Mesothelial cell of epicardium (in vitro differentiated cells): ENCODE measurements at places on chromosomes 12 and 14.

- DNase-seq = no peak
These were observed 11.9 kb downstream of the CACNA2D4 start for GRCh38 chr12:1906579-1906978.

- DNase-seq = no peak
These were observed 103.2 kb upstream of the EVL start for GRCh38 chr14:99961826-99962518.

DNA sequence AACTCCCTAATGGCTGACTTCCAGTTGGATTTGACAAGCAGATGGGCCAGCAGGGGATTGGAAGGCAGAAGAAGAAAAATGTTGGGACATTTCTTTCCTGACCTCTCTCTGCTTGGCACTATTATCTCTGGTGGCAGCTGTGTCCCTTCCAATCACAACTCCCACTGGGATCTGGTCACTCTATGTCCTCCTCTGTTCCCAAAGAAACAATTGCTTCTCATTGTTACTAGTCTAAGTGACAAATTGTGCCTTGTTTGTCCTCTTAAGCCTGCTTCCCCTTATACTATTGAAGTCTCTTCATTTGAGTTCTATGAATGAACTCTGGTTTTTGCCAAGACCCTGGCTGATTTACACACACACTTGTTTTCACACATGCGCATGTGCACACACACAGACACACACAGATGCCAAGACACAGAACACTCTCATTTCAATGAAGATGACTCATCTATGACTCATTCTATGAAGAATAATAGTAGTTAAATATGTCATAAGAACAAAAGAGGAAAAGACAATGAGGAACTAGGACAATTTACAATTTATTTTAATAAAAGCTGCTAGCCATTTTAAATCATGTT is 83.0 kb upstream of the FAR2 start:
- no peak for DNase-seq

GRCh38 chr12:92627511-92627910 is 75.3 kb upstream of the PLEKHG7 start:
- DNase-seq = no peak

DNA sequence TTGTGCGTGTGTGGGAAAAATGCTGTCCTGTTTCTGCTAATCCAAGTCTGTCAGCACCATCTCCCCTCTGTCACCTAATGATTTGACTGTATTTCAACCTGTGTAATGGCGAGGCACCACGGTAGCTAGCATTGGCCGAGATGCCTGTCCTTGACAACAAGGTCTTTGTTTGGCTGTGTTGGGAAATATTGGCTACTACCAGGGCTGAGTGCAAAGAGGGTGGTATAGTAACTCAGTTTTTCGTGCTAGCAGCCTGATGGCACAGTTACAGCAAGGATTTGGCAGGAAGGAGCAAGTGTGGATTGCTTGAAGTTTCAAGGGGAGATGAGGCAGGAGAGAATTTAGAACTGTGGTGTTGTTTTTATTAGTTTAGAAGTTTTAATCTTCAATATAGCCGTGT is 440.3 kb upstream of the RGS6 start:
- no peak for DNase-seq

DNA sequence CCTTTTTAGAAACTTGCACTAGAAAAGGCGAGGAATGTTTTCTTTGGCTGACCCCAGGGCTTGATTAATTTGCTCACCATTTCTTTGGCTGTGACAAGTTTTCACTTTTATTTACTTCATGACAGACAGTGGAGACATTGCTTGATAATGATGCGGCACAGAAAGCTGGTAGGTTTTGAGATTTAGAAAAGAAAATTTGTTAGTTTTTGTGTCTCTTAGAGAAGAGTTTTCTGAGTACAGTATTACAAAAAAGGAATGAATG is 18.4 kb downstream of the SRGAP1 start:
- no peak for DNase-seq

DNA sequence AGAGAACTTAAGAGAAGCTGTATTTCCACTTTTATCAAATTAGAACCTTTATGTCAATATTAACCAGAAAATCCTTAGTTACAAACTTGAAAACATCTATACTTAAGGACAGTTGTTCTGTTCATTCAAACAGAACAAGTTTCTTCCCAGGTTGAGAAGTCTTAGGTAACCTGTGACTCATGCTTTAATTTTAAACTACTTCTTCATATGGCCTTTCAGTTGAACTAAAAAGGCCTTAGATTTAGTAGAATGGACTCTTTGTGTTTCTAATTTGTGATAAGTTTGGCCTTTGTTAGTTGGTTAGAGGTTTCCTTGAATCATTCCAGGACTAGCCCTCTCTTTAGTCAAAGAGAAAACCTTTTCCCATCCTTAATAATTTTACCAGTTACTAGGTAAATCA is 274.2 kb downstream of the FUT8 start:
- DNase-seq = no peak

DNA sequence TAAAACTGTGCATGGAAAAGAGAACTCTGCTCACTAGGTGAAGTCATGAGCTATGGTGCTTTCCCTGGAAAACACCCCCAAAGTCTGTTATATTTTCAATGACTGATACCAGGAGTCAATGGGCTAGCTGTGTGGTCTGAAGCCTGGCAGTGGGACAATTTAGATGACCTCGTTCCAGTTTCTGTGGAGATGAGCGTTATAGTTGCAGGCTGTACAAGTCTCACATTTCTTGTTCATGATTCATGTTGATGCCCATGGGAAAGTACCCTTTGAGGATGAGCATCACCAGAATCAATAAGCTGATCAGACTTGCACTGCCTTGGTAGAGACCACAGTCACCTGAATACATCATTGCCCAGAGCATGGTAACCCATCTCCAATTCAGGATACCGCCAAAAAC is 70.7 kb downstream of the NOVA1 start:
- DNase-seq = no peak

GRCh38 chr12:20469756-20470155 is 101.4 kb downstream of the PDE3A start:
- DNase-seq = no peak

DNA sequence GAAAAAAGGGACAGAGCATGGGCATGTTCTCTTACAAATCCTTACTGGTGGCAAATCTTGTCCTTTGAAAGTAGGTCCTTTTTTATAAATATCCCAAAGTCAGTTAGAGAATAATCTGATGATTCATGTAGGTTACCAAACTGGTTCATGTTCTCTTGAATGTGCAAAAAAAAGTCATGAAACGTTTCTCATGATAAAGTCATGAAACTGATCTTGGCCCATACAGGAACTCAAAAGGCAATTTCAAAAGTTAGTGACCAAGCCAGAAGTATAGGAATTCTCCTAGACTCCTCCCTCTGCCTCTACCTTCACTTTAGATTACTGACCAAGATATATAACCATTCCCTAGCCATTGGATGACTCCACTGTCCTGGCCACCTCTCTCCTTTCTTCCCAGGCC is 27.3 kb upstream of the SPTSSA start:
- DNase-seq = no peak

- no peak for DNase-seq
These were observed 28.9 kb downstream of the ANO6 start for GRCh38 chr12:45244561-45245343.

DNA sequence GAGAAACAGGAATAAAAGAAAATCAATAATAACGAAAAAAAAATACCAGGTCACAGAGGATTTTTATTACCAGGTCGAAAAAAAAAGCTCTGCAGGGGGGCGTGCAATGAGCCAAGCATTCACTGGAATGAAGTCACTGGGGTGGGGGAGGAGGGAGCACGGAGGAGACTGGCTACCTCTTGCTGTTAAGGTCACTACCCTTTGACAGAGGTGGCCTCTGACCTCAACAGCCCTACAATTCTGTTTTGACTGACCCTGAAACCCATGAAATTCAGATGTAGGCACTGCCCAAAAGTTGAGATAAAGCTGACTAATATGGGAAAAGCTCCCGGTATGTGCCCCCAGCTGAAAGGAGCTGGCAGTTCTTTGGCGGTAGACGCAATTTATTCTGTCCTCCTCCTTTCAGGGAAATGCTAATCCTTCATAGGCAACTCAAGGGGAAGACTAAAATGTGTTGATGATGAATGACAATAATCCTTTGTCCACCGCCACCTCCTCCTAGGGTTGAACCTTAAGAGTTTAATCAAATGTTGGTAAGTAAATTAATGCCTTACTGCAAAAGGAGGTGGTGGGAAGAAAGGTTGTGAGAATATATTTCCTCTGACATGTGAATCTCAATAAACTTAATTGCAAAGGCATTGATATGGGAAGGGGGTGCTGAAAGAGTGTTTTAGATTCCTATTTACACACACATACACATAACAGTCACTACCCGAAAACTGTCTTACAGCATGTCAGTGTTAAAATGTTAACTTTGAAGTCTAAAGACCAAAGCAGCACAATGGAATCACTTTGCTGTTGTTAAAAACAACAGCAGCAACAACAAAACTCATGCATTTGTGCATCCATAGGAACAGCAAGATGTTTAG is 6.3 kb upstream of the RIC8B start:
- no peak for DNase-seq

DNA sequence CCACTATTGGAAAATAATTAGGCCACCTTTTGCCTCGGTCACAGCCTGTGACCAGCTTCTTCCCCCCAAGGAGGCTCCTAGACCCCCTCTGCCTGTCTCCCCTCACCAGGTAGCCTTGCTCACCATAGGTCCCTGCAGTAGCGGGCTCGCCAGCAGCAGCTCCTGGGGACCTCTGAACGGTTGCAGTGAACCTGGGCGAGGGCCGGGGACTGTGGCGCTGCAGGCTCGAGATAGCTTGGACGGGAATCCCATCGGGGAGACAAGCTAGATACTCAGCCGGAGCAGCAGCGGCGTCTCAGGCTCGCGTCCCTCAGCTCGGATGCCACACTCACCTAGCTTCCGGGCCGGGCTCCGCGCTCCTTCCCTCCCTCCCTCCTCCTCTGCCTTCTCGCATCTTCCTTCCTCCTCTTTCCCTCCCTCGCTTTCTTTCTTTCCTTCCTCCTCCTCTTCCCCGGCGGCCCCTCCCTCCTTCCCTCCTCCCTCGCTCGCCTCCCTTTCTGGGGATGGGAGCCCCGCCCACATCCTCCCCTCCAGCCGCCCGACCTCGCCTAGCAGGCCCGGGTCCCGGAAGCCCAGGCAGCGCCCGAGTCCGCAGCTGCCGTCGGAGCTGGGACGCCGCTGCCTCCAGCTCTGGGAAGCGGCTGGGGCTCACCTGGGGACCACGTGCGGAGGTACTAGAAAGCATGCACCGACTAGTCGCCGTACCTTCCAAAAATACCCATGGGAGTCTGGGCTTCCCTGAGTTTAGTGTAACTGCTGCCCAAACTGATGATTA is at the start of gene BMP4:
BMP4 (minus strand) TSS at position 399 of the 775 bp plus-strand sequence. CDS start 4,603 bp downstream, outside the sequence.
- peak; percentile 54 for DNase-seq

GRCh38 chr12:109730306-109731145 is 16.9 kb downstream of the FAM222A start:
- DNase-seq = no peak

DNA sequence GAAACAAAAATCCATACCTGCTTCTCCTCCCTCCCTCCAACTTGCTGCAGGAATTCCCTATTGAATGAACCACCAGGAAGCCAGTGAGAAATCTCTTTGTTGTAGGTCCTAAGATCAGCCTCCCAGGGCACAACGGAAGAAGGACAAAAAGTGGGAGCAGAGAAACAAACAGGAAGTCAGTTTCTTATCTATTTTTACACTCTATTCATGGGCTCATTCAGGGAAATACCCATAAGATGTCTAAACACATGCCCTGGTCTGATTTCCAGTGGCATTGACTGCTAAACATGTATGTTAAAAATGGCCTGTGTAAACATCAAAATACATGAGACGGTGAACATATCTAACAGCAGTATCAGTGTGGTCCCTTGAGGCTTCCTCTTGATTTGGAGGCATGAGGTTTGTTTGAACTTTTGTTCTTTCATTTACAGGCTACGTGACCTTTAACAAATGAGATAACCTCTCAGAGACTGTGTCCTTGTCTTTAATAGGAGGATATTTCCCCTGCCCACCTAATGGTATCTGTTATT is 18.8 kb downstream of the GPR65 start:
- DNase-seq = no peak

- no peak for DNase-seq
These were observed 319.5 kb downstream of the FUT8 start for GRCh38 chr14:65731933-65732506.

DNA sequence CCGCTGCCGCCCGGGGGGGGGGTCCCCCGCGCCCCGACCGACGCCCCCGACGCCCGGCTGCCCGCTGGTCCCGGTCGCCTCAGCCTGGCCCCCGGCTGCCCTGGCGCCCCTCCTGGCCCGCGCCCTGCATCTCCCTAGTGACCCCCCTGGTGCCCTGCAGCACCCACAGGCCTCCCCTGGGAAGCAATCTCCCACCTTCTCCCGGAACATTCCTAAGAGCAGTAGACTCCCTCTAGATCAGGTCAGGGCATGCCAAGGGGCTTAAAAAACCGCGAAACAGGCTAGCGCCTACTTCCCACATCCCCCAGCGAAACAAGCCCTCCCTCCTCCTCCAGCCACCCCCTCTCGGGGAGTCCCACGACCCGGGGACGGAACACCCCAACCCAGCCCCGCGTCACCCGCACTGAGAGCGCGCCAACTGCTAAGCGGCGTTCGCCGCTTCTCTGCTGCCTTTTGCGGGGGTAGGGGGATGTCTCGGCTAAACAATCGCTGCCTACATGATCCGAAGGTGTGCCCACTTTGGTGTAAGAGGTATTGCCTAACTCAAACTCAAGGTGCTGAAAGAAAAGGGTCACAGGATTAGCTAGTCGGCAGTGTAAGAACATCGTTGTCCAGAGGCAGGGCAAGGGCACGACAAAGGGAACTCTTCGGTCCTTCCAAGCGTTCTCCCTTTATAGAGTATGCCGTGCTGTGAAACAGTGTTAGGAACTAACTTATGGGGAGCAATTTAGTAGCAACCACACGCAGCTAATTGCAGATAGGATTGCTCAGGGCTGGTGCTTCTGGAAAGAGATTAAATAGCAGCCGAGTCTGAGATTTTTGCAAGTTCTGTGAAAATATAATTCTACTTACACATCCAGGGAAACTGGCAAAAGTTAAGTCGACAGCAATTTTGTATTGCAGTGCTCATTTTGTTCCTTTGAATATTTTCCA is 619 bp upstream of the NTN4 start:
- DNase-seq = peak; percentile 20

DNA sequence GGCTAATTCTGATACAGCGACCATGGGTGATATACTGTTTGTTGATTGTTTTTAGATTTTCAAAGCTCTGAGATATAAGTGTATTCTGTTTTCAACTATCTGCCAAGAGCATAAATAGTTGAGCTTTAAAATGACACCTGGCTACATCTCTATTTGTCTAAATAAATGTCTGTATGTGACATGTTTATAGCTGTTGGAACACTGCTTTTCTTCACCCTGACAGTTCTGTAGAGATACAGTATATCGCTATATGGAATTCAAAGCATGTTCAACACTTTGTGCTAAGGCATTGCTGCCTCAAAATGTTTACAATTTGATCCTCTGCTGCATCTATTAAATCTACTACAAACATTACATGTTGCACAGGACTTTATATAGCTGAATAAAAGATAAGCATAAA is 27.4 kb upstream of the MGAT4C start:
- no peak for DNase-seq

DNA sequence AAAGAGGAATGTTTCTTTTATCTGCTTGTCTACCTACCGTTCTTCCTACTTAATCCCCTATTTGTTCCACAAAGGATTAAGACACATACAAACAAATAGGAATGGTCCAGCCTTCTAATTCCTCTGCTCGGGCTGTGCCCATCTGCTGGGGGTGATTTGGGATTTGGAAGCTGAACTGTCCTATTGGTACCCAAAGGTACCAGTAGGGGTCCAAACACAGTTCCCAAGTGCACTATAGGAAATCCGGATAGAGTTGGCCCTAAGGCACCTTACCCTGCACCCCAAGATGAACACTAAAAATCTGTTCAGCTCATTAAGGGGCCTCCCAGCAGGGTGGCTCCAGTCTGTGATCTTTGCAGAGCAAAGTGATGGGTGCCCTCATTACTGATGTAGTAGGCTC is 566.9 kb downstream of the NRXN3 start:
- DNase-seq = no peak
